ENCODE measurements at places on chromosomes 1 and 21. TPM values are rescaled to one million over a fixed set of nuclear protein-coding genes. Genes with fewer than 3 reads are reported as not detected.

ODF2L gene
- total RNA-seq, result 40.2 TPM

NUP210L gene
- total RNA-seq, result not detected

SLC5A9 gene
- not detected for total RNA-seq

HDAC1 gene
- 115 TPM for total RNA-seq

DNA sequence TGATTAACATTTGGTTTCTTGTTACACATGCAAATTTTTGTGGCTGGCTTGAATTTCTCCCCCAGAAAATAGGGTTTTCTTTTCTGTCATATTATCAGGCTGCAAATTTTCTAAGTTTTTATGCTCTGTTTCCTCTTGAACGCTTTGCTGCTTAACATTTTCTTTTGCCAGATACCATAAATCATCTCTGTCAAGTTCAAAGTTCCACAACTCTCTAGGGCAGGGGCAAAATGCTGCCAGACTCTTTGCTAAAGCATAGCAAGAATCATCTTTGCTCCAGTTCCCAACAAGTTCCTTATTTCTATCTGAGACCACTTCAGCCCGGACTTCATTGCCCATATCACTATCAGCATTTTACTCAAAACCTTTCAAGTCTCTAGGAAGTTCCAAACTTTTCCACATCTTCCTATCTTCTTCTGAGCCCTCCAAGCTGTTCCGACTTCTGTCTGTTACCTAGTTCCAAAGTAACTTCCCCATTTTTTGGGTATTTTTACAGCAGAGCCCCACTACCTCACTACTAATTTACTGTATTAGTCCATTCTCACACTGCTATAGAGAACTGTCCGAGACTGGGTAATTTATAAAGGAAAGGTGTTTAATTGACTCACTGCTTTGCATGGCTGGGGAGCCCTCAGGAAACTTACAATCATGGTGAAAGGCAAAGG lies 486.9 kb upstream of the NCAM2 start:
- no peak for DNase-seq
